ENCODE measurements at places on chromosomes 2 and 18. TPM values are rescaled to one million over a fixed set of nuclear protein-coding genes. Genes with fewer than 3 reads are reported as not detected.

The IKZF2 gene
- total RNA-seq = 5.1 TPM

The GRB14 gene
- 2.9 TPM for total RNA-seq

The DSEL gene
- 17.6 TPM for total RNA-seq

The ABCB11 gene
- total RNA-seq = 0.04 TPM

The POMC gene
- total RNA-seq = 3.5 TPM

The ONECUT2 gene
- 0.35 TPM for total RNA-seq

The PROKR1 gene
- total RNA-seq = 1.2 TPM

The NEU4 gene
- 6.7 TPM for total RNA-seq

The HOXD10 gene
- 0.09 TPM for total RNA-seq

The ST6GAL2 gene
- total RNA-seq = 4.4 TPM

- DNase-seq = no peak
Measured at GRCh38 chr2:236363711-236364277, 99.6 kb upstream of the ASB18 start.

- DNase-seq = no peak
Measured at GRCh38 chr18:36305375-36305774, 7.9 kb downstream of the FHOD3 start.

- DNase-seq = peak; percentile 80
Measured at GRCh38 chr2:146240391-146240790, 1604.4 kb upstream of the ACVR2A start.

GRCh38 chr2:168138374-168138773 lies 109.0 kb downstream of the STK39 start:
- DNase-seq = peak; percentile 92

- no peak for DNase-seq
Measured at GRCh38 chr18:43705850-43706249, 428.6 kb upstream of the SYT4 start.

DNA sequence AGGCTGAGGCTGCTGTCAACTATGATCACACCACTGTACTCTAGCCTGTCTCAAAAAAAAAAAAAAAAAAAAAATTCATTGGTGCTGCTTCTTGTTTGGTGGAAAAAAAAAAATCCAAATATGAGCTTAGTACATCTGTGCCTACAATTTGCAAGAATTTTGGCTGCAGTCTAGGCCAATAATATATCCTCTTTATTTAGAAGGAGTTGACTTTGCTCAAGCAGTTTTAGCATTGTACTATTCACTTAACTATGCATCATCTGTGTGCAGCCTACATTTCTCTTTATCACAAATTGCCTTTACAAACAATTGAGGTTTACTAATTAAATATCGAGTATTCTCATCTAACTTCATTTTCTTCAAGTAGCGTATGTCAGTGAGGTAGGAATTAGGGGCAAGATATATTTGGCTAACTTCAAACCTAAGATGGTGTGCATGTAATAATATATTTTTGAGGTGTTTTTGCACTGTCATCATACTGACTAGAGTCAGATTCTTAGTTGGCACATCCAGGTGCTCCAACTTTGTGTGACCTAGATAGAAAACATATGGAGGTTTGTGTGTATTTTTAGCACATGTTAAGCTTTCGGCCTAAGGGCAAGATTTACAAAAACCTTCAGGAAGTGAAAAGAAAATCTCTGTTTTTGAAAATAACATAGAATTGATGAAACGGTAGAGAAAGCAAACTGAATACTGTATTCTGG lies 51.8 kb downstream of the PMS1 start:
- peak; percentile 48 for DNase-seq

DNA sequence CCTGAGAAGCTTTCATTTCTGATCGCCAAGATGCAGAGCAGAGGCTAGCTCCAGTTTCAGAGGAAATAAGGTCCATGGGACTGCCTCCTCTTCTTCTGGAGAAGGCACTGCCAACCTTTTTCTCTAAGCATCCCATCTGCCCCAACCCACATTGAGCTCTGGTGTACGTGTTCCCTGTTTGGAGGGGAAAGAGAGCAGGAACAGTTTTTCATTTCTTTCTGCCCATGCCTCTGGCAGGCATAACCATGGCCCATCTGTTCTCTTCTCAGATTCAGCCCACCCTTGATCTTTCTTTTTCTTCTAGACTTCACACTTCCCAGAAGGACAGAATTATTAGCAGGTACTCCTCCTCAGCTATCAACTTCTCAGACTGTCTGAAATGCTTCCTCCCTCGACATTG lies 1110.3 kb upstream of the KLHL29 start:
- no peak for DNase-seq

DNA sequence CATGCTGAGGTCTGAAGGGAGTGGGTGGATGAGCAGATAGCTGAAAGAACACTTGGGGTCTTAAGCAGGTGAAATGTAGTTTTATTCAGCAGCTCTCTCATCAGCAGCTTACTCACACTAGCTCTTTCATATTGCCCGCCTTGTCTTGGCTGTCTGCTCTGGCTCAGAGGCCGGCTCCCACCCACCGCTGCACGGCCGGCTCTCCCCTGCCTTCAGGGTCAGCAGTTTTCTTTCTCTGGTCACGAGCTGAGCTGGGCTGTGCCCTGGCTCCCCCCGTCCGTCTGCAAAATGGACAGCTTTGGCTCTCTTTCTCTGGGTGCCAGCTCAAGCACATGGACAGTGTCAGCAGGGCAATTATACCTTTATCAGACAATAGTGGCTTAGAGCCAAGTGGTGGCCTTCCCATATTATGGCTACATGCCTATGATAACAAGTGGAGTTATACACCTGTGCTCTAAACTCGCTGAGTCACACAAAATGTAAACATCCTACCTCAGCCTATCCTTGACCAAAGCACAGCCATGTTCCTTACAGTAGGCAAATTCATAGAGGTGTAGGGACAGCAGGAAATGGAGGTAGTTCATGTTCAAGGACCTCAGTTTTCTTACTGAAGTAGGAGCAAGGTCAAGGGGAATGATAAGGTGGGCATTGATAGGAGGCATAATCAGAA lies 224.8 kb downstream of the SOCS6 start:
- no peak for DNase-seq

DNA sequence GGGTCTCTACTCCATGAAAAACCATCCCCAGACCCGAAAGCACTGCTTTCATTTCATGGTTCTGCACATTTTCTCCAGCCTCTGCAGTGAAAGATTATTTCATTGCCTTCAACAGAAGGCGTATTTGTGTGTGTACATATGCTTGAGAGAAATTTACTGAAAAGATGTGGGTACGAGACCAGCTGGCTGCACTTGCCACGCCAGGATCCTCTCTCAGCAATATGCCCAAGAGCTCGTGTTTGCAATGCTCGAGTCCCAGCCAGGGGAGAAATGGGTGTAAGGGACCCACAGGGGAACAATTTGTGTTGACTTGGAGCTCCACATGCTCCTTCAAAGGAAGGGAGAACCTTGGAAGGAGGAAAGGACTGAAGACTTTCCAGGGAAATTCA lies 37.3 kb downstream of the TMEM177 start:
- DNase-seq = no peak

GRCh38 chr18:59878644-59879043 lies 21.2 kb upstream of the PMAIP1 start:
- no peak for DNase-seq

GRCh38 chr2:94874277-94874997 lies 3.2 kb downstream of the TEKT4 start:
- DNase-seq = no peak

DNA sequence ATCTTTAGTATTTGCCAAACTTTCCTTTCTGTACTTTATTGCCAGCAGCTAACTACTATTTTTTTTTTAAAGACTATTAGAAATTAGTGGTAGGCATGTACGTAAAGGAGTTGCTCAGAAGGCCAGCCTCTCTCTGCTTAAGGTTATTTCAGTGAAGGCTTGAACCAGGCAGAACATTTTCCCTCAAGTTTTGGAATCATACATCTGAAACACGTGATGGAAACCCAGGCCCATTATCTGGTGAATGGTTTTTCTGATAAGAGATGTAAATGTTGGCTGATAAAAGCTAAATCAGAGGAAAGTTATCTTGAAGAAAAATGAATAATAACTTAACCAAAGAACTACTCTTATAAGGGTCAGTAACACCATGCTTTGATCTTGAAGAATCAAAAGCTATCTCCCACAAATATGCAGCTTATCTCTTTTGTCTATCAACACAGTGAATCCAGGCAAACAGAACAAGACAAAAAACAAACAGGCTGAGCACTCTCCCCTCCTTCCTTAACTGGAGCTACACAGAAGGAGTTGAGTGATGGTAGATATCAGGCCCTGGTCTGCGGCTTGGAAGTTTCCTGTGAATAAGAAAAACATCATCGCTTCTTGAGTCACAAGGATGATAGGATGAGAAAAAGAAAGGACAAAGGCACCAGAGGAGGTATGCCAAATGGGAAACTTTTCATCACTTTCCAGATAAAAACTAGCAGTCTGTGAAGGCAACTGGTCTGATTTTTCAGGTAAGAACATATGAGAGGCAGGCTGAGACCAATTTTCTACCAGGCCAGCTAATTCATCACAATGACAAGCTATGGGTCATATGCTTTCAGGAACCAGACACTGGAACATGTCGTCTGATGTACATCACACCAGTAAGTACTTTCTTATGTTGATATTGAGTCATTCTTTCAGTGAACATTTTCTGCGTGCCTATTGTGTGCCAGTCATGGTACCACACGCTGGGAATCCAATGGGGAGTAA lies 88.4 kb upstream of the STK17B start:
- DNase-seq = no peak

- no peak for DNase-seq
Measured at GRCh38 chr2:170524828-170525565, 190.1 kb upstream of the SP5 start.

GRCh38 chr2:108605947-108606346 lies 71.7 kb downstream of the LIMS1 start:
- no peak for DNase-seq

DNA sequence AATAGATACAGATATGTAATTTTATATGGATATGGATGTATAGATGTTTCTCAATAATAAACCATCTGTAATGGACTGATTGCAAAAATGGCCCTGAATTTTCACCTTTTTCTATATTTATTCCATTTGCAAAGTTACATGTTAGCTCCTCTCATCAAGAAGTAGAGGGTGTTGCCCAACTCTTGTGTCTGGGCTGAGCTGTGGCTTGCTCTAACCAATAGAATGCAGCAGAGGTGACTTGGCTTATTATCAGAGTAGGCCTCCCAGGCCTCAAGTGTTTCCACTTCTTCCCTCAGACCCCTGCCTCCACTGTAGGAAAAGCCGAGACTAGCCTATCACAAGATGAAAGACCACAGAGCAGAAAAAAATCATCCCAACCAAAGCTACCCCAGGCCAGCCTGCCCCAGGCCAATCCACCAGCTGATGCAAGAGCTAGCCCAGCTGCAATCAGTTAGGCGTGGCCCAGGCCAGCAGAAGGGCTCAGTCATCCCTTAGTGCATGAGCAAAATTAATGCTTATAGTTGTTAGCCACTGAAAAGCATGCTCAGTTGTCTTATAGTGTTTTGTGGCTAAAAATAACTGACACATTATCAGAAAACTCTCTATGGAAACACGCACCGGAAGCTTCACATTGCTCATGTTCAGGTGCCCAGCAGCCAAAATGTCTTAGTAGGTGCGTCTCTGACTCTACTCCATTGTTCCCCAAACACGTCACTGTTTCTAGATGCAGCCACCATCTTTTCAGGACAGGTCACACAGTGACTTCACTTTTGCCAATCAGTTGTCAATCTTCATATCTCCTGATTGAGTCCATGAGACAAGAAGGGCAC lies 464.0 kb downstream of the FBXO15 start:
- no peak for DNase-seq

- no peak for DNase-seq
Measured at GRCh38 chr18:12377556-12378197, 650 bp upstream of the AFG3L2 start.

DNA sequence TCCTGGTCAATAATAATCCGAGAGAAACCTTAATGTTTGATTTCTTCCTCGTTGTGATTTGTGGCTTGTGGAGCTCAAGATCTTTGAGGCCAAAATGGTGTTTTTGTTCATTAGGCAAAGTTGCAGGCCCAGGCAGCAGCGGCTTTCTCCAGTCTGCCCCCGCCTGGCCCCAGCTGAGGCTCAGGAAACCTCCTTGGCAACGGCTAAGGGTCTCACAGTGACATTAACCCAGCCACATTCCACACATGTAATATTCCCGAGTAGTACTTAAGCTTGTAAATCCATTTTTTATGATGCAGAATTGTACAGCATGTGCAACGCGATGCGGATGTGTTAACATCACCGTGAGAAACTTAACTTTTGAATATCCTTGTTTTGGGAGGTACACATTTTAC lies 200.1 kb downstream of the BCL11A start:
- no peak for DNase-seq

DNA sequence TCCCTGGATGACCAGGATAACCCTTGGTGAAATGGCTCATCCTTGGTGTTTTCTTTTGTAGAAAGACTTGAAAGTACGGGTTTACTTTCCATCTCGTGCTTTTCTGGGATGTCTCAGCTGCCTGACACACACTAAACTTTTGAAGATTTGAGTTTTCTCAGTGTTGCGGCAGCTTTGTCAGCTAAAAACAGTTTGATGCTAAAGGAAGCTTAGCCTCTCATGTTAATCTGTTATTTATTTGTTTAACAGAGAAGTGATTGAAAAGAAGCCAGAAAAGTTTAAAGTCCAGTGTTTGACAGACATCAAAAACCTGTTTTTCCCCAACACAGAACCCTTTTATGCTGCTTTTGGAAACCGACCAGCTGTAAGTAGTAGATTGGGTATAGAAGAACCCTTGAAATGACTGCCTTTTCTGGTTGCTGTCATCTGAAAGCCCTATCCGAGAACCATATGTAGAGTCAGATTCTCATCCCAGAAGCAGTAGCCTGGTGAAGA lies 72.8 kb downstream of the LPIN1 start:
- DNase-seq = no peak

DNA sequence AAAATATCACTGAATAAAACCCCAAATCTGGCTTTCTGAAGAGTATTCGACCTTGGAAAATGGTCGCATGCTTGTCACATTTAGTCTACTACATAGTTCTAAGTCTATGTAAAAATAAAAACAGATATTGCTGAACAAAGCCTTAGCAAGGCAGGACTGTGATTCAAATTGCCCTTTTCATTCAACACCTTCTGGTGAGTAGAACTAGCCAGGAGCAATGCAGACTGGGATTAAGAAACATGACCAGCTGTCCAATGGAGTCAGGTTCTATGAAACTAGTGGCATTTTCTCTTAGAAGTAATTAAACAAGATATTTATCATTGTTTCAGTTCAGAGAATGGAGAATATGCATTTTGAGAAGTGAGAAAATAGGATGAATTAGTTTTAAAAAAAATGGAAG lies 1260.5 kb upstream of the ACVR2A start:
- DNase-seq = no peak

- DNase-seq = no peak
Measured at GRCh38 chr2:131645177-131645765, 117.6 kb downstream of the CCDC74A start.

DNA sequence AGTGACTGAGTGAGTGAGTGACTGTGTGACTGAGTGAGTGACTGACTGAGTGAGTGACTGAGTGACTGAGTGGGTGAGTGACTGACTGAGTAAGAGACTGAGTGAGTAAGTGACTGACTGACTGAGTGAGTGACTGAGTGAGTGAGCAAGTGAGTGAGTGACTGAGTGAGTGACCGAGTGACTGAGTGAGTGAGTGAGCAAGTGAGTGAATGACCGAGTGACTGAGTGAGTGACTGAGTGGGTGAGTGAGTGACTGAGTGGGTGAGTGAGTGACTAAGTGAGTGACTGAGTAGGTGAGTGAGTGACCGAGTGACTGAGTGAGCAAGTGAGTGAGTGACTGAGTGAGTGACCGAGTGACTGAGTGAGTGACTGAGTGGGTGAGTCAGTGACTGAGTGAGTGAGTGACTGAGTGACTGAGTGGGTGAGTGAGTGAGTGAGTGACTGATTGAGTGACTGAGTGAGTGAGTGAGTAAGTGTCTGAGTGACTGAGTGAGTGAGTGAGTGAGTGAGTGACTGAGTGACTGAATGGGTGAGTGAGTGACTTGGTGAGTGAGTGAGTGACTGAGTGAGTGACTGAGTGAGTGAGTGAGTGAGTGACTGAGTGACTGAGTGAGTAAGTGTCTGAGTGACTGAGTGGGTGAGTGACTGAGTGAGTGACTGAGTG lies 13.3 kb downstream of the MAL start:
- DNase-seq = no peak
